ENCODE measurements at places on chromosomes 2 and 18.

GRCh38 chr18:7338846-7339245, 108.0 kb downstream of the LRRC30 start:
- no peak for DNase-seq

DNA sequence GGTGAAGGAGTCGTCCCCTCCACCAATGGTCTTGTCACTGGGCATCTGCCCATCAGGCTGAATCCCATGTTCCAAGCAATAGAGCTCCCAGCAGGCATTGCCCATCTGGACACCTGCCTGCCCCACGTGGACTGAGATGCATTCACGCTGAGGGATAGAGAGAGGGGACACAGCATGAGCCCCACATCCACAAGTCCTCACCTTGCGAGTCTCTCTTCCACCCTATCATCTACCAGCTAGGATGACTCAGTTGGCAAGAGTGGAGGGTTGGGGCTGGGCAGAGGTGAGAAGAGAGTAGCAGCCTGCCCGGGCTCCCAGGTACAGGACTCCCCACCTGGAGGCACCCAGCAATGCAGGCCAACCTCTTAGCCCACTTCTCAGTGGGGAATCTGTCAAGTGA, 959 bp upstream of the TUBA4B start:
- peak; percentile 35 for DNase-seq

GRCh38 chr2:148832637-148833036, 42.4 kb upstream of the KIF5C start:
- no peak for DNase-seq

DNA sequence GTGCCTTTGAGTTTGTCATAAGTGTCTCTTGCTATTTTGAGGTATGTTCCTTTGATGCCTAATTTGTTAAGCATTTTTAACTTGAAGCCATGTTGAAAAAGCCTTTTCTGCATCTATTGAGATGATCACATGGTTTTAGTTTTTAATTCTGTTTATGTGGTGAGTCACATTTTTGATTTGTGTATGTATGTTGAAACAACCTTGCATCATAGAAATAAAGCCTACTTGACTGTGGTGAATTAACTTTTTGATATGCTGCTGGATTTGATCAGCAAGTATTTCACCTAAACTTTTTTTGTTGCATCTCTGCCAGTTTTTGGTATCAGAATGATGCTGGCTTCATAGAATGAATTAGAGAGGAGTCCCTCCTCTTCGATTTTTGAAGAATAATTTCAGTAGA, 469.7 kb downstream of the CDH2 start:
- no peak for DNase-seq

GRCh38 chr18:79887181-79888000, 64.1 kb downstream of the SLC66A2 start:
- no peak for DNase-seq

DNA sequence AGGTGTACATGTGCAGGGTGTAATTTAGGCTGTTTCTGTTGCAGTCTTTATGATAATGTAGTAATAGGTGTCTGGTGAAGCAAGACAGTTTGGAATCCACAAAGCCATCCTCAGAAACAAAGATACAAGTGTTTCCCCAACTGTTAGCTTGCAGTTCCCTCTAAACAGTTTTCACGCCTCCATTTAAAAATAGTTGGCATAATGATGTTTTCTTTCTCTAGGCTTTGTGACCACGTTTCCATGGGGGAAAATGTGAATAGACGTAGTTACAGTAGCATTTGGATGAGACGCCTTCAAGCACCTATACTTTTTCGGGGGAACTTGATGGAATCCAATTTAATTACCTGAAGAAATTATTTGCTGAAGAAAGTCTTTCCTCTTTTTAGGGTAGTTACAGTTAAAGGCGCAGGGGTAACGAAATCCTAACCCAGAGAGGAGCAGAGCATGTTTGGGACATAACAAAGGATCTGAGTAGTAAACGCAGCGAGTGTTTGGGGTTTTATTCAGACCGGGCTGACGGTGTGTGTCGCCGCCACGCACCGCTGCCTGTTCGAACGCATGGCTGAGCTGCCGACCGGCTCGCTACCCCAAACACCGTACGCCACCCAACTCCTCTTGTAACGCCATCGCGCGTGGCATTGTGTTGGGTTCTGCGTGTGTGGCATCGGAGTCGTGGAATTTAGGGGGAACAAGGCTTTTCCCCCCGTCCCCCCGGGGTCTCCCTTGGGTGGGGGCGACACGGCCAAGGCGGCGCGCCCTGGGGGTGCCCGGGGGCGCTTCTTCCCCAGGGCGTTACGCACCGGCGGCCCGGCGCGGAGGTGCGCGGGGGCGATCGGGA, 681 bp upstream of the NRP2 start:
- no peak for DNase-seq
